ENCODE measurements at places on chromosomes 7 and 10.
A peak's percentile ranks its signal among the peaks of the same experiment; 100 is the strongest.

GRCh38 chr10:97228130-97228774 lies 42.5 kb upstream of the SLIT1 start:
- no peak for DNase-seq

DNA sequence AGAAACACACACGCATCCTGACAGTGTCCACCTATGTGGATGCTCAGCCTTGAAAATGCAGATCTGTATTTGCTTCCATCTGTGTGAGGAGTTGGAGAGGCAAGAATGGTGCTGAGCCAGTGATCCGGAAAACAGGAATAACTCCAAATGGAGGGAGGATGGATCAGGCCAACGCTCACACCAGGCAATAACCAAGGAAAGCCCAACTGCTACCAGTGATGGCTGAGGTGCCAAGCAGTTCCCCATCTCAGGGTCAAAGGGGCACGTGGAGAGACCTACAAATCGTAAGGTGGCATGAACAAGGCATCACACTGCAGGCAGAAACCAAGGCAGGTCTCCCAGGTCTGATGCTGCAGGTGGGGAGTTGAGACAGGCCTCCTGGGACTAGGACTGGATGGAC lies 153.6 kb downstream of the ADAM12 start:
- DNase-seq = no peak

DNA sequence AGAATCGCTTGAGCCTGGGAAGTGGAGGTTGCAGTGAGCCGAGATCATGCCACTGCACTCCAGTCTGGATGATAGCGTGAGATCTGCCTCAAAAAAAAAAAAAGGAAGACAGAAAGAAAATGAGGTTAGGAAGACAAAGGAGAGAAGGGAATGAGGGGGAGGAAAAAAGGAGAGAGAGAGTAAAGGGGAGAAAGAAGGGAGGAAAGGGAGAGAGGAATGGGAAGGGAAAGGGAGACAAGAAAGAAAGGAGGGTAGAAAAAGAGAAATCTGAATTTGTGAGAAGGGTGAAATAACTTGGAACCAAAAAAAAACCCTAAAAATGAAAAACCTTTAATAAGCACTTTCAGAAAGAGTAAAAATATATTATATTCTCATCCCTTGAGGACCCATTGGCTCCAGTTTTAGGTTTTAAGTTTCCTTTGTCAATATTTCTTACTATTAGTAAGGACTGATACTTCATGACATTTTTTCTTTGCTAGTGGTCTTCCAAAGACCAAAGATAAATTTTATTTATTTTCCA lies 54.9 kb downstream of the POT1 start:
- DNase-seq = no peak

DNA sequence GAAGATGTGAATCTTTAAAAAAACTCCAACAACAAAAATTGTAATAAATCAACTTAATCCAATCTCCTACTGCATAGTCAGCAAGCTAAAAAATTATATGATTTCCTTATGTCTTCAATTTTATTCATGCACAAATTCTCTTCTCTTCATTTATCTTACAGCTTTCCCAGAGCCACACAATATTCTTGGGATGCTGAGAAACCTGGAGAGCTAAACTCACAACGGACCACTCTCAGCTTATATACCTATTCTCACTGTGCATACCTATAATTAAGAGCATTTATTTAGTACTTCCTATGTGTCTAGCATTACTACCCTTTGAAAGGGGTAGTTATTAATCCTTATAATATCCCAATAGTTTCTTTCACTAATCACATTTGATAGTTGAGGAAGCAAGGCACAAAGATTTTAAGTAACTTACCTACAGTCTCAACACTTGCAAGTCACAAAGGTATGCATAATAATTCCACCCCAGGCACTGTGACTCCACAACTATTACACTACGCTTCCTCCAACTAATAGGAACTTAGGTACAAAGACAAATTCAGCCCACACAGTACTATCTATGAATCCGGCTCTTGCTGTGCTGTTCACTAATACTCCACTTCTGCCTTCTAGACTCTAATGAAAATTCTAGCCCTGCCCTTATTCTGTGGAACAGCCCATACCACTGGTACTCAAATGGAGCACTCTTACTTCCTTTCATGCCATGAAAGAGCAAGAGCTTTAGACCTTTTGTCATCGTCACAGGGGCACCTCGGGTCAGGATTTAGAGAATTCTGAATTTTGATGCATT lies 5.1 kb downstream of the CCDC71L start:
- DNase-seq = no peak

- DNase-seq = no peak
Observed at GRCh38 chr10:25492040-25492439, 317.2 kb downstream of the GPR158 start.

DNA sequence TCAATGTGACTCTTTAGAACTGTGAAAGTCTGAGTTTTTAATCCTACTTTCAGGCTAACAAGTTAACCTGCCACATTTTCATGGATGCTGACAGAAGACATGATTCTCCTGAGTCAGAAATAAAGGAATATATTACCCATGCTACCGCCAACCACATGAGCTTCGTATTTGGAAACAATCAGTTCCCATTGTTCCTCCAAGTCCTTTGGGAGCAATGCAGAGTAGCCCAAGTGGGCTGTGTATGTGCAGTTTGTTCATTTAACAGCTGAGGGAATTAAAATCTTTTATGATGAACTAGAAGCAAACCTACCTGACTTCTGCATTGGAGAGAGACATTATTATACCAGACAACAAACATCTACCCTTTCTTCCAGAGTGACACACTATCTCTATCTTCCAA lies 169.3 kb upstream of the BET1 start:
- DNase-seq = no peak

DNA sequence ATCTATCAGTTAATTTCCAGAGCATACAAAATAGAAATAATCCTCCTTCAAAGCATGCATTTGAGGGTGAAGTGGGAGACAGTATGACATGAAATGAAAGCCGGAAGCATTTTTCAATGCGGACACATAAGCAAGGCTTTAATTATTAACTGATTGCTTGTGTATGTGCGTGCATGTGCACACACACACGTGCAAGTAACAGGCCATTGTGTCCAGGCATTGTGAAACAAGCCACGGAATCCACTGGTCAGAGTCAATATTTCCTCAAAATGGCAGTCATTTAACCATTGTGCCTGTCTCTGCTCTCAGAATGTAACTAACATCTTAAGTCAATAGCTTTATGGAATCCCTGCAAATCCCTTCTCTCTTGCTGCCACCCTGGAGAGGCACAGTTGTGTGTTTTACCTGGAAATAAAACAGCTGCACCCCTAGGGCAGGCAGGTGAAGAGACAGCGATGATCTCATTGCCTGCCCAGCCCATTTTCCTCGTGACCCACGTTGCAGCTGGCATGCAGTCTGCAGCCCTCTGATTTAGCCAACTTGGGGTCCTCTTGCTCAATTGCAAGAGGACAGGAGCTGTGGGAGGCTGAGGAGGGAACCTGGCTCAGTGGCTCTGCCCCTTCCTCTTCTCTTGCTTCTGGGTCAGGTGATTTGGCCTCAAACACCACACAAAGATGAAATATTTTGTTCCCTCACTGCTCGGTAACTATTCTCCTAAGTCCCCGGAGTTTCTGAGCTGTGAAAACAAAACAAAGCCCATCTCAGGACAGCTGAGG lies 500.9 kb upstream of the ZMIZ1 start:
- DNase-seq = no peak

DNA sequence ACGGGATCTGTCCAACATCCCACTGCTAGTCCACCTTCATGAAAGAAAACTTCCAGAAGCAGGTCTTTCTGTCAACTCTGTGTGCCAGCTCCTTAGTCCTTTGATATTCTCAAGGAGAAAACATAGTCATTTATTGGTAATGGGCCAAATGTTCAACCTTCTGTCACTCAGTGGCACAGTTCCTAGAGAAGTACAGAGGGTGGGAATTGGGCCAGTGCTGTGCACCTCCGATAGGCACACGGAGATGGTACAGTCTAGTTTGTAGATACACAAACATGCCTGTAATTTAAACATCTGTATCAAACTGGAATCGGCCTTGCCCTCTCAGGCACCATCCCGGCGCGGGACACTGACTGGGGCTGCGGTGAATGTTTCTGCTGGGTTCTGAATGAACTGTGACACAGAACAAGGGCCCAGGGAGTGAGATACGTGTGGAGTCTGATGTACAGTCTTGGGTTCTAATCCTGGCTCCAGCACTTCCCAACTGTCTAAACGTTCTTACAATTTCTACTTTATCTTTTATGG lies 213.9 kb upstream of the SHH start:
- DNase-seq = no peak

DNA sequence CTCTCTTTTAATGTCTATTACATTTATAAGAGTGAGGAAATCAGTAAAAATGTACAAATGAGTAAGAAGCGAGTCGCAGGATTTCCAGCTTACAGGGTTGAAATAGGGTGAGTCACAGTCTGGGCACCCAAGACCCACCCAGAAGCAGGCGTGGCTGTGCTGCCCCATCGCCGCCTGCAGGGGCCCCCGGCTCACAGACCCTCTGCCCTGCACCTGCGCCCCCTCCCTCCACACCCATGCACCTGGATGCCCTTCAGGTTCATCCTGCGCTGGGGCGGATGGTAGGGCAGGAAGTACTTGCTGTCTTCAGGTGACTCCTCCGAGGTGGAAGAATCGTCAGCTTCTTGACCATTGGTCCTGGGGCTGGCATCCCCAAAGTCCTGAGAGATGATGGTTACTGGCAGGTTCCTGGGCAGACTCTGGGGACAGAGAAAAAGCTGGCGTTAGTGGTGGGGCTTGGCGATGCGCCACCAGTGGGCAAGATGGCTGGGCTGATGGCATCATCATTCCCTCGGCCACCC lies 90.2 kb upstream of the GNA12 start:
- DNase-seq = peak; percentile 5

GRCh38 chr7:93646538-93646937 lies 72.0 kb upstream of the CALCR start:
- no peak for DNase-seq

- DNase-seq = peak; percentile 81
Observed at GRCh38 chr7:107972075-107972482, 30.9 kb downstream of the LAMB1 start.

- DNase-seq = no peak
Observed at GRCh38 chr7:90187507-90188050, 24.0 kb upstream of the STEAP2 start.

- no peak for DNase-seq
Observed at GRCh38 chr7:39936761-39937160, 13.3 kb upstream of the CDK13 start.

DNA sequence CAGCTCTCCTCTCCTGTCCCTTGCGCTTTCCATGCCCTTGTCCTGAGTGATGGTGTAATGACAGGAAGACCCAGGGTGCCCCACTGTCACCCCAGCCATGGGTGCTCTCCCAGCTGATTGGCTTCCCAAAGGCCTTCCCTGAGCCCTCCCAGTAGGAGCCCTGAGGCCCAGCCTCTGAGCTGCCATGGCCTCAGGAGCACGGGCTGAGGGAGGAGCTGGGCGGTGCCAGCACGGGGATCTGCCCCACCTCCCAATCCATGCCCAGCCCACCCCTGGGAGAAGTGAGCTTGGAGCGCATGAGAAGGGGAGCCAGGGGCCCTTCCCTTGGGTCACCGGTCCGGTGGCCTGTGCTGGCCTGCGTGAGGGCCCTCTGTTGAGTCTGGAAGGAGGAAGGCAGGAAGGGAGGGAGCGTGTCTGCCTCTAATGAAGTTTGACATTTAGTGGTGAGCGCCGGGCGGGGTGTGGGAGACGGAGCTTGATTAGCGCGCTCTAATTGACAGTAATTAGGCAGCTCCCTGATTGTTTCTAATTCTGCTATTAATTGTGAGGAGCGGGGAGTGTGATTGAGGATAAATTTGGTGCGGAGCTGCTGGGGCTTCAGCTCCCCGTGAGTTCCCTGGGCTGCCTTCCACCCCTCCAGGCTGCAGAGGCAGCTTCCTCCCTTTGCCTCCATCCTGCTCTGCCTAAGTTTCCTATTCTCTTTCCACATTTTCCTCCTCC lies 28.3 kb downstream of the GBX1 start:
- DNase-seq = no peak

DNA sequence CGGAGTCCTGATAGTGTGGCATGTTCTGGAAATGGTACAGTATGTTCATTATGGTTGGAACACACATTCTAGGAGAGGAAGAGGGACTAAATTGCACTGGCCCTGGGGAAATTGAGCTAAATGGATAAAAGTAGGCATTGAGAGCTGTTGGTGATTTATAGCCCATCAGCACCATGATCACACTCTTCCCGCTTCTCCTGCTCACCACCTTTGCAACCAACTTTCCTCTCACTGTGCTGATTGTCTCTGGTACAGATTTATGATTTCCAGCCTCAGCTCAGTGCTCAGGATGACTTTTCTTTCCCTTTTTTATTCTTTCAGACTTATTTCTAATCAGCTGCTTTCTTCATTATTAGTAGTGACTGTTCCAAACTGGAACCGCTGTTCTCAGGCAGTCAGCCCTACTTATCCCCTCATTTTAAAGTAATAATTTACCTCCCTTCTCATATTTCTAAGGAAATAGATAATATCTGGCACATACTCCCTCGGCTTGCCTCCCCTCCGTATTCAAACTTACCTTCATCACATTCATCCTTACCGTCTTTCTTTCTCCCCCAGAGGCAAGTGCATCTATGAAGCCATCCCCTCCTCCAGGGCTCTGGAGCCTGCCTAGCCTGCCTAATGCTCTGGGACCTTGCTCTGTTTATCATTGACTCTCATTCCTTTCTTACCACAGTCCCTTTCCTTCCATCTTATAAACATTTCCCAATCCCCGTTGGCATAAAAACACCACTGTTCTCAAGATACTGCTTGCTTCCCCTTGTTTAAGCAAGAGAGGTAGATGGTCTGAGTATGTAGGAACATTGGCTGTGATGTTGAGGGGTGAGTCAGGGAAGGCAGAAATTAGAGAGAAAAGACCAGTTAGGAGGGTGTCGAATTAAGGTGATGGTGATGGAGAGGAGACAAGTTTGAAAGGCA lies 51.6 kb upstream of the RPA3 start:
- no peak for DNase-seq

DNA sequence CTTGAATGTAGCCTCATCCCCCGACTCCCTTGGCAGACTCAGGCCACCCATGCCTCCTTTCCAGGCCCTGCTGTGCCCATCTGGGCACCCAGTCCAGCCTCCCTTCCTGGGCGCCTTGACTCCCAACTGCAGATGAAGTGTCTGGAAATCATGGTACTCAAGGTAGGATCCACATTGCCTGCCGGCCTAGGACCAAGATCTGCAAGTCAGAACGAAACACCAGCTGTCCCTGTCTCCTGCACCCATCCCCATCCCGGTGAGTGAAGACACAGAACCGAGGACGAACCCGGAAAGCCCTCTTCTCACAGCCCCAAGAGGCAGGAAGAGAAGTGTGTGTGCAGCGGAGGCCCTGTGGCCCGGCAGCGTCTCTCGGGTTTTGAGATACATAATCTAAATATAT lies 205.1 kb downstream of the EMX2 start:
- no peak for DNase-seq

- DNase-seq = no peak
Observed at GRCh38 chr7:80636709-80637108, 1.7 kb upstream of the CD36 start.

DNA sequence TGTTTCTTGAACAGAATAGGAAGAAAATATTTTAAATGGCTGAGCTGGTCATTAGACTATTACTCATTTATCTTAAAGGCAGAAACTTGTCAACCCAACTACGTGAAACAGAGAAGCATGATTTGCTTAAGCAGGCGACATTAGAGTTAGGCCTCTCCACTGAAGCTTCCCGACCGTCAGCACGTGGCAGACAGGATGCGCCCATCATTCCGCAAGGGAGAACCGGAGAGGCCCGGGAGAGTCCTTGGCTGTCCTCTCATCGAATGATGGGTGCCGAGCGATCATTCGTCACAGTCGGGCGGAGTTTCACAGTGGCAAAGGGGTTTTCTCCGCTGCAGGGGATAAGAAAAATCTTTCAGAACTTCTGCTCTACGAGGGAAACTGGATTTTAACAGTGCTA lies 11.8 kb downstream of the BRI3 start:
- no peak for DNase-seq

- no peak for DNase-seq
Observed at GRCh38 chr10:124184208-124184830, 90.9 kb upstream of the CHST15 start.

GRCh38 chr7:112905950-112906349 lies 115.8 kb upstream of the TMEM168 start:
- no peak for DNase-seq

Data from GM04503 (cell line).